ENCODE measurements at places on chromosomes 4 and X.

- DNase-seq = no peak
Measured at GRCh38 chr4:82713856-82714255, 84.7 kb downstream of the SCD5 start.

- DNase-seq = no peak
Measured at GRCh38 chrX:95640226-95640625, 1044.4 kb upstream of the DIAPH2 start.

DNA sequence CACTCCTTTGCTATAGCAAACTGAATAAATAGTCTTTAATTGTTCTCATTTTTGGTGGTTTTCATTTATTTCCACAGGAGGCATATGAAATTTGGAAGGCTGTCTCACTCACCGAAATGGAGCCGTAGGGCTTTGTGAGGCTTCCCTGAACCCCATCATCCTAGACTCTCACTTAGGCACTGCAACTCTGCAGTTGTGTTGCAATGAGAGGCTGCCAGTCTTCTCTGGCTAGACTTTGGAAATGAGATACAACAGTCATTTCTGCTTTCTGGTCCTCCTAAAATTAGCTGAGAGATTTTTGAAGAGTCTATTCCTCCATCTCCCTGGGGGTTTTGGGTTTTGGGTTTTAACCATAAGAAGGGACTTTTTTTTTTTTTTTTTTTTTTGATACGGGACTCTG, 146.5 kb downstream of the SH3BGRL start:
- no peak for DNase-seq

DNA sequence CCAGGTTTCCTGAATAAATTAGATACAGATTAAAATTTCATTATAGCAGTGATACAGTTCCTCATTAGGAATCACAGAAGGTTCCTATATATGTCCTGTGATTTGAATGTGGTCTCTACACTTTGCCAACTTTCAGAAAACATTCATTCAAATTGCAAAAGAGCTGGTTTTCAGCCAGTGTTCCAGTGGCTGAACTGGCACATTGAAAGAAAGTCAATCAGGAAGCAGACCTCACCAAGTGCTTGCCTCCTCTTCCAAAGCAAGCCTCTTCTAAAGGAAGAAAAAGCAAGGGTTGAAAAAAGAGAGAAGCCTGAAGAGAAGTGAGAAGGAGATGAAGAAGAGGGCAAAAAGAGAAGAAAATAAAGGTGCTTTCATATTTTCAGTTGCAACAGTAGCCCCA, 12.7 kb downstream of the KLHL34 start:
- DNase-seq = no peak

- DNase-seq = no peak
Measured at GRCh38 chrX:100090931-100091330, 319.1 kb downstream of the PCDH19 start.

Measured in endothelial cell (in vitro differentiated cells).